ENCODE measurements at places on chromosomes 7 and 10.

- no peak for DNase-seq
Measured at GRCh38 chr7:153354071-153354470, 594.5 kb downstream of the ACTR3B start.

- DNase-seq: no peak
Measured at GRCh38 chr7:107071129-107071528, 26.6 kb downstream of the PRKAR2B start.

DNA sequence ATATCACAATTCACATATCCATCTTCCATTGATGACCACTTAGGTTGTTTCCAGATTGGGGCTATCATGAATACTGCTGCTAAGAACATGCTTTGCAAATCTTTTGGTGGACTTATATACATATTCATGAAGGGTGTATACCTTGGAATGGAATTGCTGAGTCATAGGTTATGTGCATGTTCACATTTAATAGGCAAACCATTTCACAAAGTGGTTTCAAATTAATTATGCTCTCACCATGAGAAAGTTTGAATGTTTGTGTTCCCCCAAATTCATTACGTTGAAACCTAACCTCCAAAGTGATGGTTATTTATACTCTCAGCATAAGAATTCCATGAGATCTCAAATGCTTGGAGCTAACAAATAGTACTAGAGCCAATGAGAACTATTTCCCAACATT lies 86.4 kb downstream of the VPS41 start:
- DNase-seq: no peak

- DNase-seq: peak; percentile 76
Measured at GRCh38 chr7:94509264-94509886, at the start of gene CASD1. TSS of gene CASD1 (plus strand) at chr7:94509809. CDS start at chr7:94510085, 276 bp downstream.

GRCh38 chr10:5506751-5507648 lies 7.6 kb upstream of the CALML5 start:
- peak; percentile 39 for DNase-seq

- no peak for DNase-seq
Measured at GRCh38 chr7:34158368-34159153, 253.2 kb downstream of the BMPER start.

DNA sequence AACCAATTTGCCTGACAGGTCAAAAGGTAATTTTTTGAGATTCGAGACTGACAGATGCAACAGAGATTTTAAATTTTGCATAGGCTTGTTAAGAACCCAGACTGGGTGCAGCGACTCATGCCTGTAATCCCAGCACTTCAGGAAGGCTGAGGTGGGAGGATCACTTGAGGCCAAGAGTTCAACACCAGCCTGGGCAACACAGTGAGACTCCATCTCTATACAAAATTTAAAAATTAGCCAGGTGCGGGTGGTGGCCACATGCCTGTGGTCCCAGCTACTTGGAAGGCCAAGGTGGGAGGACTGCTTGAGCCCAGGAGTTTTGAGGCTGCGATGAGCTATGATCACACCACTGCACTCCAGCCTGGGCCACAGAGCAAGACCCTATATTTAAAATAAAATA lies 34.6 kb downstream of the AMZ1 start:
- DNase-seq: no peak

- DNase-seq: peak; percentile 49
Measured at GRCh38 chr7:139572071-139572470, 48.6 kb downstream of the CLEC2L start.

DNA sequence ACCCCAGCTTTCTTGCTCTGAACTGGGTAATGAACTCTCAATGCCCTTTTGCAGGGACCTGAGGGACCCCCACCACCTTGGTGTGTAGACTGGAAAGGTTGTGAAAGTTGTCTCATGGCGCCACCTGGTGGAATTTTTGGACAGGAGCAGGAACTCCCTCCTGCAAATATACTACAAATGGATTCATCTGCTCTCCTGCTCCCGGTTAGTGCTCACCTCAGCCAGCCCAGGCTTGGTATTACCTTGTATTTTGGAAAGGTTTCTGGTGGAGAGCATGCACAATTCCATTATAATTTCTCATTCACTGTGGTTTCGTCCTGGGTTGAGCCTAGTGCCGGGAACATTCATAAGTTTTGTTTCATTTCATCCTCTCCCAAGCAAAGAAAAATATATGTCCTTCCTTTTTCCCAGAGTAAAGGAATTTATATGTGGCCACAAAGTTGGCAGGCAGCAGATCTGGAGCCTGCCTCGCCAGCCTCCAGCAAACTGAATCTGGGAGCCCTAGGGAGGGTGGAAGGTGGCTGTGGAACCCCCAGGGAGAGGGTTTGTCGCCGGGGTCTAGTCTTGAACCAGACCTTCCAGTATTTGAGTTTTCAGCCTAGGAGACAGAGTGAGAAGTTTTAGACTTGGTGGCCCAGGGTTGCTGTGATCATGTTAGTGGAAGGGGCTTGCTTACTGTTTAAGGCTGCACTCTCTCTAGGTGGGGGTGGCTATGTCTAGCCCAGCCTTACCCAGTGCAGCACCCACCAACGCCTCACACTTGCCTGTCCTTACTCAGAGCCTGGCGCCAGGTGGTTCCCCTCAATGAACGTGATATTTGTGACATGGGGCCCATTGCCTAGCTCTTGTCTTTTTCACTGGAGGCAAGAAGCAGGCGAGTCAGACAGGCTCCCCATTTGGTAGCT lies 9.5 kb downstream of the FAM241B start:
- no peak for DNase-seq

- DNase-seq: no peak
Measured at GRCh38 chr7:120639884-120640283, 218.1 kb downstream of the TSPAN12 start.

GRCh38 chr10:30433306-30433729 lies 666 bp upstream of the MAP3K8 start:
- DNase-seq: peak; percentile 88

DNA sequence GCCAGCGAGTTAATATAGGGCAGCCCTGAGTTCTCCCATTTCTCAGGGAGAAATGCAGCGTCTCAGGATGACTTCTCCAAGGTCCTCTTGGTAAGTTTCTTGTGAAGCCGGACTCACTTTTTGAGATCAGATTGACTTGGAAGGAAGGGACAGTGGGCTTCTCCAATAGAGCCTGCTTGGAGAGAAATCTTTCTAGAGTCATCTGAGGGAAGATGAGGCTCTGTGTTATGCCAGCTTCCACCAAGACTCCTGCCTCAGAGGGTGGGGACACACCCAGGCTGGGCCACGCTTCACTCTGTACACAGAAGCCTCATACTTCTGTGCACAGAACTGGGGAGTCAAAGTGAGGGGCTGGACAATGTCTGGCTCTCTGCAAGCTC lies 5.6 kb downstream of the C10orf105 start:
- DNase-seq: no peak

GRCh38 chr10:27663621-27664020 lies 82.0 kb downstream of the MKX start:
- no peak for DNase-seq

DNA sequence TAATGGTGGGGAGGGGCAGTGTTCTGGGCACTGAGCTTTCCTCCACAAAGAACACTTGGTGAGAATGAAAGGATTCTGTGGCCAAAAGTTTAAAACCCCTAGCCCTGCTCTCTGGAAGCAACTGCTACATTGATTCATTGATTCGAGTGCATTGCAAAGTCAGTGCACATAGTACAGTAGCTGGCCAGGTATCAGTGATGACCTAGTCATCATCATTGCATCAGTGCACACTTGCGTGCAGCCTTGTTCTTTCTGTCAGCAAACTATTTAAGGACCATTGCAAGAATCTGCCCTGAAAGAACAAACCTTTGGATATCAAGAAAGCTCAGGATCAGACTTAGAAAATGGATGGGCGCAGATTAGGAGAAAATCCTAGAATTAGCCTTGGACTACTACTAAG lies 47.4 kb downstream of the CUL1 start:
- no peak for DNase-seq

GRCh38 chr10:5219262-5219661 lies 22.6 kb downstream of the AKR1C4 start:
- no peak for DNase-seq

DNA sequence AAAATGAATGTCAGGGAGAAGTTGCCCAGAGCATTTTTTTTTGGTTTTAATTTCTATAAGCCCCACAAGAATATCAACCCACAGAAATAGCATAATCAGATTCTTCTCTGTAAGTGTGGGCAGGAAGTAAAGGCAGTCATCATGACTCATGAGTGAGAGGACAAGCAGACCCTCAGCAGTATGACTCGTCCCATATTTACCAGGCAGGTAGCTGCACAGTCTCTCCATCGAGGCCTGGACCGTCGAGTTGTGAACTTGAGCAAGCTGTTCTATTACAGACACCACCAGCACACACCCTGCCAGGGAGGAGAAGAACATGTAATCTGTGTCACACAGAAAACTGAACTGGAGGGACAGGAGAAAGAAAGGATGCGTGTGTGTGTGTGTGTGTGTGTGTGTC lies 37.8 kb downstream of the AOAH start:
- DNase-seq: peak; percentile 83

- no peak for DNase-seq
Measured at GRCh38 chr7:158588878-158589442, 1.3 kb upstream of the PTPRN2 start.

- DNase-seq: no peak
Measured at GRCh38 chr10:102813017-102813541, 24.1 kb downstream of the CYP17A1 start.

DNA sequence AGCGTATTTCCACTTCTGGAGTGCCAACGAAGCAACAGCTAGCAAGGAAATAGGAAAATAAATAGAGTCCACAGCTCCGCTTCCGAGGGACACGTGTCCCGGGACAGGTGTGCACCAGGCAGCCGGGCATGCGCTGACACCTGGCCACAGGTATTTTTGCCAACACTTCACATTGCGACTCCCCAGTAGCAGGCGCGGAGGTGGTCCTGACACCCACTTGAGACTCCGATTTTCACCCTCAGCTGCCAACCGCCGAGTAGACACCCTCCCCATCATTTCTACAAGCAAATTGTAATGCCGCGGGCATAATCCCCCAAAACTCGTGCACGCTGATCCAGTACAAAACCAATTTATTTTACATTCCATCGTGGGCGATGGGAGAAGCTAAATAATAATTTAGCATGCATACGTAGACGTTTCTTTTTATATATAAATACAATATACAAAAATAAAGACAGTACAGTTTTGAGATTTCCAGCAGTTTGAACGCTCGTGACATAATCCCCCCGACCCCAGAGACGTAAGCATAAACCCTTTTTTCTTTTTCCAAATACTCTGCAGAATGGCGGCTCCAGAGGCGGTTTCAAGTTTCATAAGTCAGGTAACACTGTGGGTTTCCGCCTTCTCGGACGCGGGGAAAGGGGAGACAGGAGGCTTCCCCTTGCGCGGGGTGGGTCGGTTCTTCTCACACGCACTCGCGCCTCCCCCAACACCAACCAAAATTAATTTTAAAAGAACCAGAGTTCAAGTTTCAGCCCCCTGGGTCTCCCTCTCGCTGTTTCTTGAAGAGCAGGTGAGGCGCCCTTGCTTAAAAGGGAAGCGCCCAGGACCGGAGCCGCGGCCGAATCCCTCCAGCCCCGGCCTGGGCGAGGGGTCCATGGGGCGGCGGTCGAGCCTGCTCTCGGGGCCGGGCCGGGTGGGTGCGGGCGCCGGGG lies 5.7 kb downstream of the MNX1 start:
- no peak for DNase-seq

DNA sequence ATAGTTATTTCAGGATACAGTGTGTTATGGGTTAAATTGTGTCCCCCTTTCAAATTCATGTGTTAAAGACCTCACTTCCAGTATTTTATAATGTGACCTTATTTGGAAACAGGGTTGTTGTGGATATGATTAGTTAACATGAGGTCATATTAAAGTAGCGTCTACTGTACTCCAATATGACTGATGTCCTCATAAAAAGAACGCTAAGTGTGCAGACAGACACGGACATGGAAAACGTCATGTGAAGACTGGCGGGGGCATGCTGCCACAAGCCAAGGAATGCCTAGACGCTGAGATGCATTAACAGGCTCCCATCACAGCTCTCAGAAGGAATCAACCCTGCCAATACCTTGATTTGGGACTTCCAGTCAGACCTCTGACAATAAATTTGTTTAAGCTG lies 1.5 kb upstream of the WDR37 start:
- no peak for DNase-seq

DNA sequence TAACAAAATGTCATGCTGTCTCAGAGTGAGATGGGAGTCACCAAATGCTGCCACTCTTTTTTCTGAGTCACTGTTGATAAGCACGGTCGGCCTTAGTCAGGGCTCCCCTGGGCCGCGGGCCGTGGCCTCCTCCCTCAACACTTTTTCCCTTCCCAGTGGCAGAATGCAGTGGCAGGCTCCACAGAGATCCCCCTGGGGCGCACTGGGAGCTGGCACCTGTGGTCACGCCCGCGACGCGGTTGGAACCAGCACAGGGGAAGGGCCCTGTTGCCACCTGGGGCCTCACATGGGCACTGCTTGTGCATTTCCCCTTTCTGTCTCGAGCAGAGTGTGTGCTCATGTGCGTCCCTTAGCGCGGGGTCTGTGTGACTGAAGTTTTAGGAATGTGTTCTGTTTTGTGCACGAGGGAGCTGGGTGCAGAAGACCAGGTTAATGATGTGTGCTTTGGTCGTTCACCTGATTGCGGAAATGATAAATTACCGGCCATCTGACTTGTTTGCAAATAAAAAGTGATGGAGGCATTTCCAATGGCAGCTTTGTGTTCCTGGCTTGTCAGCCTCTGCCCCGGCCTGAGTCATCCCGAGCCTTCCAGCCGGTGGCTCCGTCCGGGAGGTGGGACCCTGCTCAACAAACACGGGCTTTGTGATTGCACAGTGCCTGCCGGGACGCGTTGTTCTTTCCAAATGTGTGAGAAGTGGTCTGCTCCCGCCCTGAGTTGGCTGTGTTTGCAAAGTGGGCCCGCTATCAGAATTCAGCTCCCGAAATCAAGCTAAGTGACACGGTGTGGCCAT lies 100.7 kb downstream of the NKX6-2 start:
- DNase-seq: peak; percentile 23

- DNase-seq: peak; percentile 75
Measured at GRCh38 chr10:132551093-132551807, 13.7 kb downstream of the INPP5A start.

DNA sequence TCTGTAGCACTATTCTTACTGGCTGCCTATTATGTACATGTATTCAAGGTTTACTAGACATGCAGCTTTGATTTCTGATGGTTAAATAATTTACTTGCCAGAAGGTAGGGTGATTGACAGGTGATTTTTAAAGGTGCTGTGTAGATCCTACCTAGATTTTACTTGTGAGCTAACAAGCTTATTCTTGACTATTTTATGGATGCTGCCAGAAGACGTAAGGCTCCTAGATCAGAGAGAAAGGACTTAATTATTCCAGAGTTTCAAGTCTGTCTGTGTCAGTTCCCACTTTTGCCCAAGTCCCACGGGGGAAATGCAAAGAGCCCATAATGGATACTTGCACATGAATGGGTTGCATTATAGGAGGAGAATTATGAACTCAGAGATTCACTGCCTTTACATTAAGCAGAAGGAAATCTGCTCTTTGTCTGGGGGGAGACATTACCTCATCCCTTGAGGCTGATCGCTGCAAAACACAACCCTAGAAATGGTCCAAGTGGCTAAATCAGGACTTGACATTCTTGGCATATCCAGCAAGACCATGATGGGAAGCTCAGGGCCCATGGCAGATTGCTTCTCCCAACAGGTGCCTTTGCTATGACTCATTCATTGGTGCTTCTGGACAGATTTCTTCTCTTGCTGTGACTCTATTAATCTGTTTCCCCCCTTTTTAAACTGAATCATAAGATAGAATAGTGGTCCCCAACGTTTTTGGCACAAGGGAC lies 32.1 kb downstream of the GPR158 start:
- no peak for DNase-seq

- no peak for DNase-seq
Measured at GRCh38 chr7:81525841-81526240, 244.0 kb downstream of the HGF start.

GRCh38 chr7:127810696-127811660 lies 159.0 kb downstream of the SND1 start:
- no peak for DNase-seq

All from natural killer cell treated with Interleukin-12 subunit alpha and Interleukin-12 subunit beta and Interleukin-15 and Interleukin-18, amount 100 ng/mL, for 72 hours (primary cell).